Activated naive CD8-positive, alpha-beta T cell treated with anti-CD3 and anti-CD28 coated beads, Interleukin-2, amount 10 ng/mL, durations not matched to agents 7 days and 5 days (primary cell): ENCODE measurements at places on chromosomes 12 and 14. TPM values are rescaled to one million over a fixed set of nuclear protein-coding genes. Genes with fewer than 3 reads are reported as not detected.

TAC3 gene
- 0.34 TPM for total RNA-seq

EEF1AKMT3 gene
- total RNA-seq = 4.1 TPM

ELK3 gene
- 19.1 TPM for total RNA-seq

CLECL1 gene
- 0.72 TPM for total RNA-seq

IL31 gene
- total RNA-seq = not detected

LGMN gene
- 16.7 TPM for total RNA-seq

TCL1B gene
- total RNA-seq = not detected

GRCh38 chr14:61253064-61253738, 27.9 kb downstream of the TMEM30B start:
- H3K27ac ChIP-seq = no peak overlapping the region
- no peaks in the 10 kb centered on the region for H3K36me3 ChIP-seq
- H3K27me3 ChIP-seq = peaks cover 43% of the 10 kb centered on the region
- no peak overlapping the region for H3K4me3 ChIP-seq
- peaks cover 5% of the 10 kb centered on the region for H3K4me1 ChIP-seq
- DNase-seq = no peak

GRCh38 chr12:113453330-113453729, 18.3 kb downstream of the LHX5 start:
- DNase-seq = no peak
- H3K4me3 ChIP-seq = no peak overlapping the region
- H3K4me1 ChIP-seq = peaks cover 1% of the 10 kb centered on the region
- no peak overlapping the region for H3K27ac ChIP-seq
- no peaks in the 10 kb centered on the region for H3K36me3 ChIP-seq
- peaks cover 17% of the 10 kb centered on the region for H3K27me3 ChIP-seq

GRCh38 chr12:123681605-123682004, 10.7 kb downstream of the TCTN2 start:
- no peak overlapping the region for H3K27ac ChIP-seq
- H3K36me3 ChIP-seq = peaks cover 6% of the 10 kb centered on the region
- no peaks in the 10 kb centered on the region for H3K27me3 ChIP-seq

GRCh38 chr14:100375266-100375962, 52.3 kb downstream of the SLC25A47 start:
- H3K27me3 ChIP-seq = no peaks in the 10 kb centered on the region
- H3K4me3 ChIP-seq = peak overlapping the region; percentile 88
- peaks cover 18% of the 10 kb centered on the region for H3K36me3 ChIP-seq
- peaks cover 44% of the 10 kb centered on the region for H3K4me1 ChIP-seq
- peak; percentile 71 for DNase-seq
- H3K27ac ChIP-seq = peak overlapping the region; percentile 92

GRCh38 chr12:128069359-128069997, 197.5 kb upstream of the TMEM132C start:
- H3K4me1 ChIP-seq = no peaks in the 10 kb centered on the region
- DNase-seq = no peak
- no peak overlapping the region for H3K27ac ChIP-seq
- H3K4me3 ChIP-seq = no peak overlapping the region

- H3K27me3 ChIP-seq = peaks cover 8% of the 10 kb centered on the region
- H3K4me1 ChIP-seq = peaks cover 11% of the 10 kb centered on the region
- H3K36me3 ChIP-seq = no peaks in the 10 kb centered on the region
- no peak overlapping the region for H3K27ac ChIP-seq
- no peak for DNase-seq
Measured at GRCh38 chr12:107233551-107233950, 140.2 kb upstream of the CRY1 start.

DNA sequence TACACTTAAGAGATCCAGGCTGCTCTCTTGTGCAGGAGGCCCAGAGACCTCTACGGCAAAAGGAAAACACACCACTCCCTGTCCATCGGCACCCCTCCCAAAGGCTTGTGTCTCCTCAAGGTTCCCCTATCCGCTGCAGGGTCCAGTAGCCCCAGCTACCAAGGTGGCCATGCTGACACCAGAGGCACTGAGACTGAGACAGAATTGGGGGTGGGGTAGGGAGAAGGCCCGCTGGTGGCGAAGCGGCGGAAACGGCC, 590 bp downstream of the DDIT3 start:
- peaks cover 32% of the 10 kb centered on the region for H3K36me3 ChIP-seq
- no peaks in the 10 kb centered on the region for H3K27me3 ChIP-seq
- no peak for DNase-seq
- H3K4me1 ChIP-seq = peaks cover 50% of the 10 kb centered on the region
- peak overlapping the region; percentile 96 for H3K4me3 ChIP-seq
- H3K27ac ChIP-seq = peak overlapping the region; percentile 100

DNA sequence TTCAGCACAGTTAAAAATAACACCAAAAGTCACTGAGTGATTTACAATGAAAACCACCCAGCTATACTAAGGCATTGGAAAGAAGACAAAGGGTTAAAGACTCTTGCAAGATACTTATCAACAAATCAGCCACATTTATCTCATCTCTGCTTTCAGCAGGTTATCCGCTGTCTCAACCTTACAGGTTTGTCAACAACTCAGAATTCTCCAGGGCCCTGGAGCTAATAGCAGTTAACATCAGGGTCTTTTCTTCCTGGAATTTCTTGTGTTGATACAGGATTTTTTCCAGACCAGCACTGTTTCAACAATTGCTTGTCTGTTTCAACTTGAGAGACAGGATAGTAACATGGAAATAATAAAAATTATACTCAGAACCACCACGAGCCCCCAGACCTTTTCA, 3.5 kb downstream of the PKP2 start:
- no peak overlapping the region for H3K4me3 ChIP-seq
- H3K36me3 ChIP-seq = no peaks in the 10 kb centered on the region
- no peak for DNase-seq
- peaks cover 11% of the 10 kb centered on the region for H3K4me1 ChIP-seq

DNA sequence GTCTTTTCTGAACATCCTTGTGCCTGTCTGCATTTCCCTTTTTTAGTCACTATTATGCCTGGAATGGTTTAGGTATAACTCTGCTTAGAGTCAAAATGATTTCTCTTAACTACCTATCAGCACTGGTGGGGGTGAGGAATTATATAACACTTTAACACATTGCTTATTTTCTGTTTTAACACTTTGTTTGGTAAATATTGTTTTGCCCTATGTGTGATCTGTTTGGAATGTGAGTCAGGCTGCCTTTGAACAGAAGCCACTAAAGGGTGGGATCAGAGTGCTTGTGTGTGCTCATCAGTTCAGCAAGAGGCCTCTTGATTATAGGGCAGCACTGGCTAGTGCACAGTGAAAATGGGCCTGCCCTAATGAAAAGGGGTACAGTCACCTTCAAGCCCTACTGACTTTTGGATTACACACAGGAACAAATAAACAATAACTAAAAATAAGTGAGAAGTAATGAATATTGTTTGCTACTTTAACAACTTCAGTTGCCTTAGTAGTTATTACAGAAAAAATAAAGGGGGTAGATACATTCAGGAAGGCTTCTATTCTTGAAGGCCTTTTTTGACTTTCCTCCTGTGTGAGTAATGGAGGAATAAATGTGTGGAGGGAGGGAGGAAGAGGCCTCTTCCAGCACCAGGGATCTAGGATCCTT, 23.2 kb downstream of the NGDN start:
- no peak overlapping the region for H3K4me3 ChIP-seq
- H3K4me1 ChIP-seq = no peaks in the 10 kb centered on the region
- H3K27ac ChIP-seq = no peak overlapping the region
- DNase-seq = no peak
- no peaks in the 10 kb centered on the region for H3K36me3 ChIP-seq
- no peaks in the 10 kb centered on the region for H3K27me3 ChIP-seq

- H3K36me3 ChIP-seq = no peaks in the 10 kb centered on the region
- H3K4me3 ChIP-seq = no peak overlapping the region
- H3K4me1 ChIP-seq = no peaks in the 10 kb centered on the region
- H3K27me3 ChIP-seq = peaks cover 8% of the 10 kb centered on the region
- no peak for DNase-seq
- H3K27ac ChIP-seq = no peak overlapping the region
Measured at GRCh38 chr14:78005325-78005724, 164.8 kb upstream of the NRXN3 start.

- no peak overlapping the region for H3K27ac ChIP-seq
- no peak overlapping the region for H3K4me3 ChIP-seq
- no peak for DNase-seq
- H3K36me3 ChIP-seq = no peaks in the 10 kb centered on the region
Measured at GRCh38 chr14:91953170-91953985, 5.9 kb upstream of the FBLN5 start.

DNA sequence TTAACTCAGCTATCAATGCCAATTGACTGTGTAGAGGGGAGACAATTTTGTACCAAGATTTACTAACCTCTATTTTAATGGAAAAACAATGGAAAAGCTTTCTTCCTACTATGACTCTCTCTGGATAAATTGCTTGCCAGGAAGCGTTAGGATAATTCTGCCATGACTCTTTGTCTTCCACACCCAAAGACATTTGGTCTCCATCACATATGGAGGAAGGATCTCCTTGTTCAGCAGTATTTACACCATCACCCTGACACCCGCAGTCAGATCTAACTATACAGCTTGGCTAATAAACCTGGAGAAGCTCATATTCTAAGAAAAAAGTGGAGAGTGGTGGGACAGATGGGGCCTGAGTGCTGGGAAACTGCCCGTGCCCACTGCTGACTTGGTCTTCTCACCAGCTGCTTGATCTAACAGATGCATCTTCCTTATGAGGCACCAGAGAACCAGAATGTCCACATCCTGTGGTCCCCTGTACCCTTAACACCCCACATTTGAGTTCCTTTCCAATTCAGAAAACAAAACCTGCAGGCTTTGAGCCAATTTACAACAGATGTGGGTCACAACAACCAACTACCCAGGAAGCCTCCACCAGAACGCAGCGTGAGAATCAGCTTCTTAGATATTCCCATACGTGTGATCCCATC, 154.0 kb downstream of the DAD1 start:
- no peak overlapping the region for H3K4me3 ChIP-seq
- H3K4me1 ChIP-seq = no peaks in the 10 kb centered on the region
- no peak for DNase-seq
- H3K27ac ChIP-seq = no peak overlapping the region
- no peaks in the 10 kb centered on the region for H3K27me3 ChIP-seq

DNA sequence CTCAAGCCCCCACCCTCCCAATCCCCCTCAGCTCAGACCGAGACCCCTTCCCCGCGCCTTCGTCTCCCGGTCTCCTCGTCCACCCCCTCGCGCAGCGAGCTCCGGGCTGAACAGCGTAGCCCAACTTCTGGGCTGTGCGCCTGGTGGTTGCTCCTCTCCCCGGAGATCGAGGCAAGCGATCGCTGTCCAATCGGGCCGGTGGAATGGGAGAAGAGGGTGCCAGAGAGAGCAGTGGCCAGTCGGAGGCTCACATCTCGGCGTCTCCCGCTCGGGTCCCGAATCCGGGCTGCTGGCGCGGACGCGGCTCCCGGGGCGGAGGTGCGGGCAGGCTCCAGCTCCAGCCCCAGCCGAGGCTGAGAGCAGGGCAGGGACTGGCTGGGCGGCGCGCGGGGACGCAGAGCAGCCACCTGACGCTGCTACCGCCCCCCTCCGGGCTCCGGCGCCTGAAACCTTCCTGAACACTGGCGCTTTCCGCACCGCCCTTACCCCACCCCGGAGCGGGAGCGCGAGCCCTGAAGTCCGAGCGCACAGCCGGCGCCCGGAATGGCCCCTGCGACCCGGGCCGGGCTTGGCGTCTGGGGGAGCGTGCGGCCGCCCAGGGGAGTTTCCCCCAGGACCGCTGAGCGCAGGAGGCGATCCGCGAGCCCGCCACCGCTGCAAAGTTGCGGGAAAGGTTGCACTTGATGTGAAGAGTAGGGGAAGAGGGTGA, 508 bp upstream of the KCNH5 start:
- DNase-seq = peak; percentile 26
- no peak overlapping the region for H3K4me3 ChIP-seq
- H3K4me1 ChIP-seq = no peaks in the 10 kb centered on the region
- peaks cover 43% of the 10 kb centered on the region for H3K27me3 ChIP-seq

GRCh38 chr12:115998119-115998633, 279.3 kb downstream of the MED13L start:
- no peak for DNase-seq
- H3K4me1 ChIP-seq = peaks cover 4% of the 10 kb centered on the region
- no peaks in the 10 kb centered on the region for H3K27me3 ChIP-seq
- H3K27ac ChIP-seq = no peak overlapping the region
- peaks cover 6% of the 10 kb centered on the region for H3K36me3 ChIP-seq
- H3K4me3 ChIP-seq = no peak overlapping the region

DNA sequence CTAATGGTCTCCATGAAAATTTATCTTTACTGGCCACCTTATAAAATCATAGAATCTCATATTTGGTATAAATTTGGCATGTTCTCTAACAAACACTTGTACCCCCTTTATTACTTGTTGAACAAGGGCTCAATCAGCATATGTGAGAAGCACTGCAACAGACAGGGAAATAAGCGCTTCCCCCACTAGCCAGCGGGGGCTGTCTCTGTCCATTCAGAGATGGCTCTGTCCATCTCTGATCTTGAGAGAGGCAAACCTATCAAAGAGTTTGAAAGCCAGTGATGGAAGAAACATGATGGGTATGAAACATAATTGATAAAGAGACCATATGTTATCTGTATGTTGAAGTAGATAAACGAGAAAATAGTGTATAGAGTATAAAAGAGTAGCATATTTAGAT, 326.8 kb downstream of the PDZRN4 start:
- H3K4me3 ChIP-seq = no peak overlapping the region
- H3K36me3 ChIP-seq = no peaks in the 10 kb centered on the region
- peaks cover 5% of the 10 kb centered on the region for H3K27me3 ChIP-seq
- no peak for DNase-seq

GRCh38 chr12:98821866-98822265, 176.8 kb downstream of the APAF1 start:
- no peak for DNase-seq
- no peaks in the 10 kb centered on the region for H3K4me1 ChIP-seq
- peaks cover 18% of the 10 kb centered on the region for H3K27me3 ChIP-seq
- no peak overlapping the region for H3K4me3 ChIP-seq
- no peaks in the 10 kb centered on the region for H3K36me3 ChIP-seq

DNA sequence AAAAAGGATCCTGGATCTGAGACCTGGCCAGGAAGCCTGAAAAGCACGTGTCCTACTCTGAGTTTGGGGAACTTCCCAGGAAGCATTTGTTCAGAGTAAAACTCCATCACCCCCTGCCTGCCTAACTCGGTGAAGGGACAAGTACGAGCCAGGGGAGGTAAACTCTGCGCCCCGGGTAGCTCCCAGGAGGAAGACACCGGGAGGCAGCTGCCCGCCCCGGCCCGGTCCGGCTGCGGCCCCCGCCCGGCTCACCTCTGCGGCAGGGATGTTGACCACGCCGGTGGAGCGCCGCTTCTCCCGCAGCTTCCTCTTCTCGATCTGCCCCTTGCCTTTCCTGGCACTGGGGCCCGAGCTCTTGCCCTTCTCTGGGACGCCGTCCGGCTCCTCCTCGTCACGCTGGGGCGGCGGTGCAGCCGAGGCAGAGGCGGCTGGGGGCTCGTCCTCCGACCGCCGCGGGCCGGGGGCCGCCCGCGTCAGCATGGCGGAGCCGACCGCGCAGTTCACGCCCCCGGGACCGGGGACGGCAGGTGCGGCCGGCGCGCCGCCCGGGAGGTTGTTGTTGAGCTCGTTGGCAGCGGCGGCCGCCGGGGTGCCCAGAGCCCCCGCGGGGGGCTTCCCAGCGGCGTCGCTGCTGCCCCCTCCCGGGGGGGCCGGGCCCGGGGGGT, 1.2 kb downstream of the PAWR start:
- H3K36me3 ChIP-seq = no peaks in the 10 kb centered on the region
- peak overlapping the region; percentile 51 for H3K27ac ChIP-seq
- peaks cover 11% of the 10 kb centered on the region for H3K4me1 ChIP-seq
